CD4-positive, alpha-beta T cell treated with Interleukin-15 for 1 hour (primary cell): ENCODE measurements at places on chromosomes 3 and 15.

DNA sequence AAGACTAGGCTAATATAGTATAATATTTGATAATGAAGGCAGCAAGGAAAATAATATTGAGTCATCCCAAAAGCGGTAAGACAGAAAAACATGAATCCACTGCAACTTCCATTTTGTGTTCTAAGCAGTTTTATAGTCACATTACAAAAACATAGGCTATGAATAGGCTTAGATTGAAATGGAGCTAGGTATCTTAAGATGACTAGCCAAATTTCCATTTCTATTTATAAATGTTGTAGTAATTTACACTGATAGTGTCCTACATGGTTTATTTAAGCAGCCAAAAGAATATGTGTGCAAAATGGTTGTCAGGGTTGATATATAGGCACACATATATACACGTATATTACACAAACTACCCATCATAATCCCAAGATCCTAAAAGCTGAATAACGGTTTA is 82.0 kb downstream of the VPS13C start:
- no peak for DNase-seq

- DNase-seq = peak; percentile 26
Observed at GRCh38 chr3:15292765-15293522, 39.4 kb downstream of the SH3BP5 start.

GRCh38 chr3:112302881-112303763 is 9.1 kb upstream of the SLC9C1 start:
- no peak for DNase-seq

- no peak for DNase-seq
Observed at GRCh38 chr3:134754768-134755559, 40.1 kb upstream of the EPHB1 start.

- no peak for DNase-seq
Observed at GRCh38 chr3:29245441-29245840, 35.4 kb upstream of the RBMS3 start.

- no peak for DNase-seq
Observed at GRCh38 chr3:39191111-39191510, 1.3 kb downstream of the XIRP1 start.

DNA sequence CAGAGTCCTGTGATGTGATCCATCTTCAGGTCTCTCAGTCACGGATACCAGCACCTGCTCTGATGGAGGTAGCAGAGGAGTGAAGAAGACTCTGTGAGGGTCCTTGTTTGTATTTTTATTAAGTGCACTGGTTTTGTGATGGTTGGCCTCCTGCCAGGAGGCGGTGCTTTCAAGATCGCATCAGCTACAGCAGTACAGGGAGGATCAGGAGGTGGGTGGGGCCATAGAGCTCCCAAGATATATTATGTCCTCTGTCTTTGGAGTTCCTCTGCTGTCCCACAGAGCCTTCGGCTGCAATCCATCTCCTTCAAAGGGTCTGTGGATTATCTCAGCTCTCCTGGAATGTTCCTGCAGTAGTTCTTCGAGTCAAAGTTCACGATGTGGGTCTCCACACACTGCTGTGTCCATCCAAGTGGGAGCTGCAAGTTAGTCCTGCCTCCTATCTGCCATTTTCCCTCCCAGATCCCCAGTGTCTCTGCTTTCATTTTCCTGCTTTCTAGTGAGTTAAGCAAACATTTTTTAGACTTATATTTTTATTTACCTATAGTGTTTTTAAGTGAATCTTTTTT is 54.7 kb downstream of the TM2D3 start:
- no peak for DNase-seq

DNA sequence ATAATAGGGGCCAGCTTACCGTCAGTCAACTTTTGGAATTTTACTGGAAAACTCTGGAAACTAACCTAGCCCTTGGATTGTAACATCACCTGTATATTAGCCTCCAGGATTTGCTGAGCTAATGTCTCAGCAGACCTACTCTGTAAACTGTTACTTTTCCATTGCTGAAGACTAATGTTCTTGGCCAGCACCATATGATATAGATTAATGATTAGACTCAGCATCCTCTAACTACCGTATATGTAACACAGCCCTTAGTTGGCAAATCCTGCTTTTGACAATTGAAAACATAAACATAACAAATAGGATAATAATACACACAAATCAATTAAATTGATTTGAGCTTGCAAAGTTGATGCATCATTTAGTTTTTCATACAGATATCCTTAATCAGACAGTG is 26.6 kb upstream of the GBE1 start:
- DNase-seq = no peak

GRCh38 chr3:94395851-94396250 is 333.0 kb downstream of the NSUN3 start:
- DNase-seq = no peak

DNA sequence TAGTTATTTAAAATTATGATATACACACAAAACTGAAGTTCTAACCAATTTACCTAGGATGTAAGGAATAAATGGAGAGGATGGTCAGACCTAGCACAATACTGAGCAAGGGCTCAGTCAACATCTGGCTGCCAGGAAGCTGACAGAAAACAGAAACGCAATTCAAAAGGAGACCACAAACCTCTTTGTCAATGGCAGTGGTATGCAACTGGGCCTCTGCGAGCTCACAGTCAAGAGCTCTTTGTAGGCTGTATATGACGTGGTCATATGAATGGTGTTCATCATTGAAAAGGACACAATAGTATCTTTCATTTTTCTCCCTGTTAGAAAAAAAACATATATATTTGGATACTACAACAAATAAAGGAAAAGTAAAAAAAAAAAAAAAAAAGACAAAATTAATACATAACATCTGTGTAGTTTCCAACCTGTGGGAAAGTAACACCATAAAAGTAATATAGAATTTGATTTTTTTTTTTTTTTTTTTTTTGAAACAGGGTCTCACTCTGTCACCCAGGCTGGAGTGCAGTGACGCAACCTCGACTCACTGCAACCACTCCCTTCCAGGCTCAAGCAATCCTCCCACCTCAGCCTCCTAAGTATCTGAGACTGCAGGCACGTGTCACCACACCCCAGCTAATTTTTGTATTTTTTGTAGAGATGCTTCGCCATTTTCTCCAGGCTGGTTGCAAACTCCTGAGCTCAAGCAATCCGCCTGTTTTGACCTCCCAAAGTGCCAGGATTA is 37.9 kb downstream of the UBR1 start:
- DNase-seq = no peak

- peak; percentile 24 for DNase-seq
Observed at GRCh38 chr15:52181938-52182780, 9.0 kb downstream of the GNB5 start.
